Epithelial cell of proximal tubule (primary cell): ENCODE measurements at places on chromosomes 4 and X. TPM values are rescaled to one million over a fixed set of nuclear protein-coding genes. Genes with fewer than 3 reads are reported as not detected.

The CYBB gene
- total RNA-seq: not detected in 2 replicates

The CNKSR2 gene
- 1.4 and 3.4 TPM in 2 replicates for total RNA-seq

The PAGE4 gene
- not detected in 2 replicates for total RNA-seq

The GAGE1 gene
- total RNA-seq: not detected in 2 replicates

The ABCG2 gene
- total RNA-seq: 0.29 and 0.51 TPM in 2 replicates

The MAPK10 gene
- total RNA-seq: 1.3 and 2.2 TPM in 2 replicates

The SSX4B gene
- not detected in 2 replicates for total RNA-seq

The DRD5 gene
- not detected in 2 replicates for total RNA-seq

The PDCL2 gene
- not detected in 2 replicates for total RNA-seq

The NLRP2B gene
- total RNA-seq: not detected in 2 replicates

The DGKK gene
- total RNA-seq: under 0.01 TPM in 1 of 2 replicates, not detected in the other

The CLDN2 gene
- 0.06 TPM in 1 of 2 replicates, not detected in the other for total RNA-seq

The GSX2 gene
- not detected in 2 replicates for total RNA-seq

The MAGED1 gene
- total RNA-seq: 81.2 and 114 TPM in 2 replicates

The ETDB gene
- not detected in 2 replicates for total RNA-seq

The DDIT4L gene
- total RNA-seq: 3.1 and 4.3 TPM in 2 replicates

The ARSJ gene
- total RNA-seq: 28.5 and 31.9 TPM in 2 replicates

The GLRA2 gene
- total RNA-seq: not detected in 2 replicates

The SSX2B gene
- total RNA-seq: not detected in 2 replicates

The TMPRSS11A gene
- not detected in 2 replicates for total RNA-seq

The CCDC160 gene
- 0.29 TPM in 1 of 2 replicates, not detected in the other for total RNA-seq

The SHOX gene
- total RNA-seq: not detected in 2 replicates

The ADGRG4 gene
- not detected in 2 replicates for total RNA-seq

The MAGEC2 gene
- total RNA-seq: not detected in 2 replicates

The IL3RA gene
- not detected in 2 replicates for total RNA-seq

The KLHL4 gene
- total RNA-seq: 0.51 and 0.58 TPM in 2 replicates

The FAM47E gene
- 0.07 and 3.5 TPM in 2 replicates for total RNA-seq

The TLR3 gene
- 4.7 and 5.5 TPM in 2 replicates for total RNA-seq

The FGF5 gene
- total RNA-seq: 2.3 and 5.8 TPM in 2 replicates

The TMEM255A gene
- total RNA-seq: 0.14 and 0.40 TPM in 2 replicates

The HPGD gene
- 2.8 and 3.8 TPM in 2 replicates for total RNA-seq

The MAGEA2B gene
- total RNA-seq: not detected in 2 replicates

The RAB39B gene
- total RNA-seq: 0.36 TPM in 1 of 2 replicates, not detected in the other

The ASB12 gene
- 0.07 TPM in 1 of 2 replicates, not detected in the other for total RNA-seq

The RBM46 gene
- total RNA-seq: 0.40 and 0.43 TPM in 2 replicates

The CT45A3 gene
- not detected in 2 replicates for total RNA-seq

The MTNR1A gene
- total RNA-seq: 0.36 TPM in 1 of 2 replicates, not detected in the other

The F8A2 gene
- total RNA-seq: not detected in 2 replicates

The KDR gene
- total RNA-seq: 0.29 and 1.4 TPM in 2 replicates

The SUPT20HL2 gene
- not detected in 2 replicates for total RNA-seq

The DMRTC1 gene
- not detected in 2 replicates for total RNA-seq

The SPANXC gene
- total RNA-seq: not detected in 2 replicates

The DCAF16 gene
- total RNA-seq: 18.6 and 27.0 TPM in 2 replicates
